ENCODE measurements at places on chromosomes 5 and 9.

GRCh38 chr5:115461093-115461492 is 83.5 kb downstream of the FEM1C start:
- DNase-seq = no peak

DNA sequence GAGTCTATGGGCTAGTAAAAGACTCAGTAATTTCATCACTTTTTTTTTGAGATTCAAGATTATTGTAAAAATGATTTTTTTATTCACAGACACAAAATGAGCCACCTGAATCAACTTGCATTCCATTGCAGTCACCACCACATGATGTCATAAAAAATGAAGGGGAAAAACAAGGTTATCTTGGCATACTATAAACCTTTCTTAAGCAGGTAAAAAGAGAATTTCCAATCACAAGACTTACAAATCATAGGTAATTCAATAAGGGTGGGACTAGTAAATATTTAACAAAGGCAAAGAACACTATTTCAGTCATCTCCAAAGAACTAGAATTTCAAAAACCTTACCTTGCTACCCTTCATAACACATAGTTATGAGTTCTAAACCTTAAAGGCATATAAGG is 30.7 kb downstream of the TRPM6 start:
- DNase-seq = no peak

GRCh38 chr5:31033295-31033694 is 160.2 kb upstream of the CDH6 start:
- DNase-seq = no peak

DNA sequence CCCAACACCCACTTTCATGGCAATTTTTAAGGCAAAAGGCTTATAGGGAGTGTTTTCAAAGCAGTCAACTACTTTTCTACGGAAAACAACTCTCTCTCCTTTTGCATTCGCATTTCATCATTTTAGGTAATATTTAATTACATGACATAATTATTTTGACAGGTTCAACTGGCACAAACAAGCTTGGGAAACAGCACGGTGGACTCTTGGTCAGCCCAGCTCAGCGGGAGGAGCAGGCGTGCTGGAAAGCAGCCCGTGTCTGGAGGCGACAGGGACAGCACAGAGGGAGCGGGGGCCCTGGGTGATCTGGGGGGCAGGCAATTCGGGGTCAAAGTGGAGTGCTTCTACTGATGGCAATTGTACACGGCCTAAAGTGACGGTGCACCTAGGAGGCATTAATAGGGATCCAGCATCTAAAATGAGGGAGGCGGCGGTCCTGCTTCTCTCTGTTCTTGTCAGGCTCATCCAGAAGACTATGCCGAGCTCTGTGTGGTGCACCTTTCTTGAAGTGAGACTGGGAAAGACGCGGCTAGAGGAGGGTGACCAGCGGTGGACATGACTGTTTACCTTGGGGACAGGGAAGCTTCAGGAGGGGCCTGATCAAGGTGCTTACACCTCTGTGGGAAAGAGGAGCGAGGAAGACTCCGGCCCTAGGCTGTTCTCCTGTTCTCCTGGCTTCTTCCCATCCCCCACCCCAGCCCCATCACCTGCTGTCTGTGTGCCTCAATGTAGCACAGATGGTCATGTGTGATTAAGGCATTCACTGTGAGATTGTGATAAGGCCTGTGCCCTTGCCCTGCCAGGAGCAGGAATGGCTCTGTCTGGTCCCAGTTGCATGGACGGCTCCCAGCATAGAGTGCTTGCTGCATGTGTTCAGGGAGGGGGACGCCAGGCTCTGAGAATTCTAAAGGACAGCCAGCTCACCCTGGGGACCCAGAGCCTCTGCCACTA is 3.4 kb downstream of the MYMK start:
- DNase-seq = no peak

GRCh38 chr5:11482011-11482410 is 422.2 kb downstream of the CTNND2 start:
- DNase-seq = no peak

DNA sequence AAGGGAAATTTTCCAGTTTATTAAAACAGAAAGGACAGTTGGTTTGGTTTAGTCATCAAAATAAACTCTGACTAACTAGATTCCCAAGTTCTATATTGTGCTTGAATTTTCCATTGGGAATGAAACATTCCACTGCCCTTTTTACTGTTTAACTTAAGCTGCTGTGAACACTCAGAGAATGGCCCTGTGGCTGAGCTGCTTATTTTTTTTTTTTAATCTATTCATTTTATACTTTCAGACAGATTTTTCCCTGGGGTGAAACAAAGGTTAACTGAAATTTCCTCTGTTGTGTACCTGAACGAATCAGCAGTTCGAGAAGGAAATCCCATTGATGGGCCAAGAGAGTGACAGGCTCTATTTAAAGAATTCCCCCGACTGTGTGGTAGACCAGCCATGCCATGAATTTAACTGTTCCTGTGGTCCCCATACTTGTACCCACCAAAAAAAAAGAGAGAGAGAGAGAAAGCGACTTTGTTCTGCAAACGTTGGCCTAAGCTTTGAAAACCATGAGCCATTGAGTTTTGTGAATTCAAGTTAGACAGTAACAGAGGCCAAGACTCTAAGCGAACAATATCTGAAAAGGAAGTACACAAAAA is 138.7 kb upstream of the GRHPR start:
- no peak for DNase-seq

DNA sequence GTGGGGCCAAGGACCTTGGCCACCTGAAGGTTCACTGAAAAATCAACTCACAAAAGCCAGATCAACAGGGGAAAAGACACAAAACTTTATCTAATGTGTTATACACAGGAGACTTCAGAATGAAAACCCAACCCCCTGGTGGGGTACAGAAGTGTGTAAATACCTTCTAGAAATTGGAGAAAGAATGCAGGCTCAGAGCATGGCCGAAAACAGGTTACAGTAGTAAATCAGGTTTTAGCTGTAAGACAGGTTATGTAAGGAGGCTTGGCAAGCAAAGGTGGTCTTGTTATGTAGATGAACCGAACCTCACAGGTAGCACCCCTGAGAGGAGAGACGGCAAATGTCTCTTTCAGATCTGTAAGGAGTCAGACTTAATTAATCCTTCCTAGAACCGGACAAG is 10.0 kb downstream of the CEMIP2 start:
- no peak for DNase-seq

GRCh38 chr9:69502671-69503301 is 169.4 kb downstream of the APBA1 start:
- DNase-seq = no peak

GRCh38 chr5:59042201-59043055 is 459.6 kb downstream of the RAB3C start:
- DNase-seq = peak; percentile 79

DNA sequence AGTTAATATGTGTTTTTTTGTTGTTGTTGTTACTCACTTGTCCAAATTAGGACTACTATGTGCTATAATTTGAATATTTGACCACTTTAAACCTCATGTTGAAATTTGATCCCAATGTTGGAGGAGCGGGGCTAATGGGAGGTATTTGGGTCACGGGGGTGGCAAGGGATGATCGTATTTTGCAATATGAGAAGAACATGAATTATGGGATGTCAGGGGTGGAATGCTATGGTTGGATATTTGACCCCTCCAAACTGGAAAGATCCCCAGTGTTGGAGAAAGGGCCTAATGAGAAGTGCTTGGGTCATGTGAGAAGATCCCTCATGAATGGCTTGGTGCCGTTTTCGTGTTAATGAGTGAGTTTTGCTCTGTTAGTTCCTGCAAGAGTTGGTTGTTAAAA is 119.8 kb downstream of the NUDT12 start:
- no peak for DNase-seq

DNA sequence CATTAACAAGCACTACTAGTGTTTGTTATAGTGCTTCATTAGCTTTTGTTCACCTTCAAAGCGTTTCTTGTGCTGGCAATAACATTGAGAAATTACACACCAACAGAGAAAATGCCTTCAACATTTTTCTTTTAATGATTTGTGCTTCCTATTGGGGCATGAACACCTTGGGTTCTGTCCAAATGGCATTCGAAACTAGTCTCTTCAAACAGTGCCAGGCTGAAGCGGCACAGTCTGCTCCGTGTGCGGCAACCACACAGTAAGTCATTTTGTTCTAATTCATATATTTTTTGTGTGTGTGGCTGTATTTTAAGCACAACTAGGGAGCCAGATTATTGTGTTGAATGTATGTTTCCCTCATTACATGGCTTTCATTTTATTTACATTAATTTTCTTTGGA is 414.7 kb upstream of the SGCD start:
- no peak for DNase-seq

DNA sequence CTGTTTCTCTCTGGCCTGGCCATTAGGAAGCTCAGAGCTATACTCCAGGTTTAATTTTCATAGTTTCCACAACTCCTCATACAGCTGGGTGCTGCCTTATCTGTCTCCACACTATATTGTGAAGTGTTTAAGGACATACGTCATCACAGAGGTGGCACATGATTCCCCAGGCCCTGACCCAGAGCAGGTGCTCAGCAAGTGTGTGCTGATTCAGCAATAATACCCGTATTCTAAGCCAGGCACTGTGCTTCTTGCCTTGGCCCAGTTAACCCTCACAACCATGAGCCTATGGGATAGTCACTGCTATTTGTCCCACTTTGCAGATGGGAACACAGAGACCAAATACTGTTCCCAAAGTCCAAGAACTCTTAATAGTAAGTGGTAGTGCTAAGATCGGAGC is 93.5 kb upstream of the SMIM23 start:
- no peak for DNase-seq

DNA sequence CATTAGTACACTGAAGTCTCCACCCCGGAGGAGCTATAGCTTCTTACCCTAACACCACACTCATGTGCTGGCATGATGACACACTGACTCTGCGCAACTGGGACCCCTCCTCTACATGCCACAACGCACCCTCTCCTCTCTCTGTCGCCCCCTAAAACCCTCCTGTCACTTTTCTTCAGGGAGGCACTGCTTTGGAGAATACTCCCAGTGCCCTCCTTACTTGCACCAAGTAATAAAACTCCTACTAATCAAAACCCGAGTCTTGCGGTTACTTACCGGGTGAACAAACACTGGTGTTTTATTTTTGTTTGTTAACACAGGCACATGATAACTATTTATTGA is 12.6 kb upstream of the STXBP1 start:
- DNase-seq = no peak

- DNase-seq = no peak
Measured at GRCh38 chr5:65903581-65903980, 22.8 kb upstream of the ERBIN start.

- peak; percentile 36 for DNase-seq
Measured at GRCh38 chr5:14628346-14628745, 36.2 kb upstream of the OTULIN start.

DNA sequence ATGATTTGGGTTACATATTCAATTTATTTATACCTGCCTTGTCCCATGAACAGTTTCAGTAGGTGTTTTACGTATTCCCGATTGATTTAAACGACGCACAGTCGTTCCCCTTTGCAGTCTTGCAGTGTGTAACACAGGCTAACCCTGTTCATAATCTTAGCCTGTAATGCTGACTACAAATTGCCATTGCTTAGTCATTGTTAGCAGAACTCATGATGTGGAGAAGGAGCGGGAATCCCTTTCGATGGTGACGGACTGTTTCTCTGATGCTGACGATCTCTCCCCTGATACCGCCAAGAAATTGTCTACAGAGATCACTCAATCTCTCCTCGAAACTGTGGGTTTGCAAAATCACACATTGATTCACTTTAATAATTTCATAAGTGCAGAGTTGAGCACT is 93.2 kb downstream of the MRPL36 start:
- DNase-seq = no peak

DNA sequence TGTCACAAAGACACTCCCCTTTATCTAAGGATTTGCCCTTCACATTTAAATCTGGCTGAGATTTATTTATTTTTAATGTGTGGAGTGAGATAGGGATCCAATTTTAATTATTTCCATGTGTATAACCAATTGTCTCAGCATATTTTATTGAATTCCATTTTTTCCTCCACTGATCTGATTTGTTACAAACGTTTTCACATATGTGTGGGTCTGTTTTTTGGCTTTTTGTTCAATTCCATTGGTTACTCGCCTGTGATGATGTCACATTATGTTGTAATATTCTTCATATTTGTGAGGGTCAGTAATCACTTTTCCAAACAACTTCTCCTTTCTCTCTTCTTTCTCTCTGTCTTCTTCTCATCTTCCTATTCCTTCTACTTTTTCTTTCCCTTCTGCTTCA is 278.3 kb upstream of the RFX3 start:
- DNase-seq = no peak

DNA sequence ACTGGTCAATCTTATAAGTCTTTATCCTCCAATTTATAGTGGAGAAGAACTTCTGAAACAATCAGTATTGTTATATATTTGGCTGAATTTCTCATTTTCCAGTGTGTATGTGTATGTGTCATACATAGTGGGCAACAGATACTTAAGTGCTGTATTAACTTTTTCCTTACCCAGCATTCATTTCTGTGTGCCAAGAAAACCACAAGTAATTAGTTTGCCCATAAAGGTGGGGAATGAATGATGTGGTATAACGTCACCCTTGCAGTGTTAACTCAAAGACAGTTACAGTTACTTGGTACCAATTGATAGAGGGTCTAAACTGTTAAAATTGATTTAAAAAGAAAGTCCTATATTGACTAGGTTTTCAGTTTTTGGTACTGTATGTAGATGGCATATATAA is 2.0 kb downstream of the OGN start:
- DNase-seq = no peak

GRCh38 chr5:142875936-142876335 is 105.8 kb downstream of the ARHGAP26 start:
- DNase-seq = no peak
